ENCODE measurements at places on chromosomes 3 and 15.
A peak's percentile ranks its signal among the peaks of the same experiment; 100 is the strongest.

DNA sequence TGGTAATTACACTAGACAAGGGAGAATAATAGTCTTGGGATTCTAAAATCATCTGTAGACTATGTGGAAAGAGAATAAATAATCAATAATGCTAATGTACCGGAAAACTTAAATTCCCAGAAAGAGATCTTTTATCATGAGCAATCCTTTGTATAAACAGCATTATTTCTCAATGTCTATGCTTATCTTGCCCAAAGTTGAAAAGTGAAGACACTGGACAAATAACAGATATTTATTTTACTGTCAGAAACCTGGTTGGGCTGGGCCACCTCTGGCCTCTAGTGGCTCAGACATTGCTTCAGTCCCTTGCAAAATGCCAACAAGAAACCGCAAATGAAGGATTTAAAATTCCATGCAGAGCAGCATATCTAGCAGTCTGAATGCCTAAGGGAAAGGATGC is 409.9 kb downstream of the FHIT start:
- peak; percentile 66 for DNase-seq

- peak; percentile 15 for DNase-seq
These were observed 1.0 kb downstream of the UBE2E1 start for GRCh38 chr3:23806534-23807423.

DNA sequence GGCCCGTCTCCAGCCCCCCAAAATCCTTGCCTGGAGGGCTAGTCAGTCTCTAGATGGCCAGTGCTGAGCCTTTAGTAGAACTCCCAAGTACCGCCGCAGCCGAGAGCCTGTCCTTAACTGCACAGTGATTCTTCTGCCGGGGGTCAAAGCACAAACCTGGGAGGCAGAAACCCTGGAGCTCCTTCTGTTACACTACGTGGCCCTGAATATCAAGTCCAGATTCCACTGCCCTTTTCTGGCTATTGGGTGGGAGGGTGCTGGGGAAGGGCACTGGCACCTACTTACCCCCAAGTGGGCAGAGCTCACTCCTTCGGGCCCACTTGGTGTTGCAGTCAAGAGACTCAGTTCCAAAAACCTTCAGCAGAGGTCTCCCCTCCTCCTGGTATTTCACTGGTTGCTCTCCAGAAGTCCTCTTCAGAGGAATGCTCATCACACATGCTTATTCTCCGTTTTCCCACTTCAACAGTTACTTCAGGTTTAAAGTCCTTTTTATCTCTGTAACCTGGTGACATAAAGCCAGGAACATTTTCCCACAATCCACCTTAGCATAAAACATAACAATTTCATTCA is 10.8 kb downstream of the PDHB start:
- peak; percentile 45 for DNase-seq

GRCh38 chr3:37973246-37974054 is 17.1 kb upstream of the VILL start:
- no peak for DNase-seq

GRCh38 chr15:96070636-96071035 is 259.9 kb upstream of the NR2F2 start:
- no peak for DNase-seq

- DNase-seq: no peak
These were observed 118.8 kb upstream of the AZI2 start for GRCh38 chr3:28467414-28467813.

DNA sequence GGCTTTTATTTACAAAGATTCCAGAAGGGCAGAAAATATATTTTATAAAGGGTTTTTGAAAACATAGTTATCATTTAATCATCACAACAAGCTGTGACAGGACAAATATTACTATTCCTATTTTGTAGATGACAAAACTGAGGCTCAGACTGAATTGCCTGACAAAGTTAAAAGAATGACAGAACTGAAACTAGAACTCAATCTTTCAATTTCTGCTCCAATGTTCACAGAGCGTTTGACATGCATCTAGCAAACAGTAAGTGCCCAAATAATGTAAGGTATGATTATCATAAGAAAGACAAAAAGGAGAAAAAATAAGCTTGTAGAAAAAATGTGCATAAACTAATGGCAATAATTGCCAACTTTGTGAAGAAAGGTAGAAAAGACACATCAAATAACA is 61.9 kb downstream of the SCAPER start:
- no peak for DNase-seq

DNA sequence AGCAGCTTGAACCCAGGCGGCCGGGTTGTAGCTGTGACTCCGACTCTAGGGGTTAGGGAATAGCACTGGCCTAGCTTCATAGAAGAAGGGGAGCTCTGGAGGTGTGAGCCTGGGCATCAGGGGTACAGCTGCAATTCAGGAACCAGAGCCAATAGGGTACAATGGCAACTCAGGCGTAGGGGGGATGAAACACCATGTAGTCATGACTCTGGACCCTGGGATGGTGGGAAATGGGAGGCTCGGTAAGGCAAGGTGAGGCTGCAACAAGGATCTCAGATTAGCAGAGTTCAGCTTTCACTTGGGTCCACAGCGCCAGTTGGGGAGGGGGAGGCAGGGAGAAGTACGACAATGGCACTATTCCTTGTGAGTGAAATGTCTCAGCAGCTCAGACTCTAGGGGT is 210.2 kb upstream of the LYSMD4 start:
- DNase-seq: no peak

- no peak for DNase-seq
These were observed 81.9 kb upstream of the TOPAZ1 start for GRCh38 chr3:44159696-44160300.

GRCh38 chr3:103499132-103499900 is 1064.5 kb downstream of the ZPLD1 start:
- DNase-seq: no peak

DNA sequence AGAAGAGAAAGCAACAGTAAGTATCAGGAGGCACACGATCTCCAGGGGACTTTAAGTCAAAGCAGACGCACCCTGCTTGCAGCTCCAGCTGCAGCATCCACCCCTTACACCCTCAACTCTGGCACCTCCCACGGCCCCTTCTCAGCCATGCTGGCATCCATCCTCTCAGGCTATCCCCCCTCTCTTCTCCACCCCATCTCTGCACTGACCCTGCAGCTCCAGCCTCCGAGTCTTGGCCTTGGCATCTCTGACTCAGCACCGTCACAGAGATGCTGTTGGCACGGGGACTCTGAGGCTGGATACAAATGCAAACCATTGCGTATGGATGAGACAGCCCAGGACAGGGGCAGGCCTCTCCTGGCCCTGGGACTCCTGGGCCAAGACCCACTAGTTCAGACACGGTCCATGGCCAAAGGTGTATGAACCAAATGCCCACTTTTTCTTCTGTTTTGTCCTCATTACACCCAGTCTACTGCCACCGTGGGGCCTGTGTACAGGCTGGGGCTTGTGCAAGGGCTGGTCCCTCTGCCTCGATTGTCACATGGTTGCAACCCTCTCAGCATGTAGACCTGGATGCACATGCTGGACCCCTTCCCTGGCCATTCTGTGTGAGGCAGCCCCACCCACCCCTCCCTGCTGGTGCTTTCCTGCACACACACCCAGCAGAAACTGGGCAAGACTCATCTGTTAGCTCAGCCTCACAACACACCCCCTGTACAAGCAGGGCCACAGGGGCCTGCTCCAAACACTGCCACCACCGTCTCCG is 18.7 kb upstream of the ZXDC start:
- no peak for DNase-seq

DNA sequence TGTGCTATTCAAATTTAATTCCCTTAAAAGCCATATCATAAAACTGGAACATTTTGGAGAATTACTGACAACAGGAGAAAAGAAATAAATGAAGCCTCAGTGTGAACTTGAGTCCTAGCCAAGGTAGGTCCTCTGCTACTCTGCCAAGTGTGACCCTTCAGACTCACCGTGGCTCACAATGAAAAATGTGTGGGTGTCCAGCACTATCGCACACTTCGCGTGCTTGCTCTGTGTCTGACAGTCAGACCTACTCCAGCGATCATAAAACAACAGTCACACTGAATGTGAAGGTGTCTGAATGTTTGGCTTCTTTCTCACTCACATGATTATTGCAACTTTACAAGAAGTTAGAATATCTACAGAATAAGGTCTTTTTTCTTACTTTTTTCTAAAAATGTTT is 65.8 kb upstream of the TRA2B start:
- no peak for DNase-seq

- DNase-seq: no peak
These were observed 238.8 kb downstream of the CDIN1 start for GRCh38 chr15:36818260-36818659.

- DNase-seq: no peak
These were observed 45.5 kb downstream of the NEK11 start for GRCh38 chr3:131072099-131072559.

GRCh38 chr15:63051156-63052066 is 8.9 kb downstream of the TPM1 start:
- DNase-seq: no peak

- DNase-seq: no peak
These were observed 406.8 kb downstream of the MCTP2 start for GRCh38 chr15:94638183-94638582.

GRCh38 chr3:194086388-194087075 is 49.4 kb upstream of the HES1 start:
- no peak for DNase-seq

DNA sequence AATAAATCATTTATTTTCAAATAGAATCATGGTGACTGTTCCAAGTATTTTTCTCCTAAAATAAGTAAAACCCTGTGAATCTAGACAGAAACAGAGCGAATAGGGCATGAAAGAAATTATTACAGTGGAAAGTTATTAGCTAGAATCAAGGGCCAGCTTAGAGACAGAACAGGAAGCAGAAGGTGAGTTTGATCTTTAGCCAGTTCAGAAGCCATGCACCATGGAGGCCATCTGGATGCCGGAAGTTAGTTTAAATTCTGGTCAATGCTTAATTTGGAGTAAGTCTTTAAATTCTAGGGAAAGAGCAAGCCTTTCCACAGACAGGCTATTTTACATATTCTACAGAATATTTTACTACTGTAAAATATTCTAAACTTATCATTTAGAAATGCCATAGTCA is 574.8 kb downstream of the CADM2 start:
- DNase-seq: no peak

DNA sequence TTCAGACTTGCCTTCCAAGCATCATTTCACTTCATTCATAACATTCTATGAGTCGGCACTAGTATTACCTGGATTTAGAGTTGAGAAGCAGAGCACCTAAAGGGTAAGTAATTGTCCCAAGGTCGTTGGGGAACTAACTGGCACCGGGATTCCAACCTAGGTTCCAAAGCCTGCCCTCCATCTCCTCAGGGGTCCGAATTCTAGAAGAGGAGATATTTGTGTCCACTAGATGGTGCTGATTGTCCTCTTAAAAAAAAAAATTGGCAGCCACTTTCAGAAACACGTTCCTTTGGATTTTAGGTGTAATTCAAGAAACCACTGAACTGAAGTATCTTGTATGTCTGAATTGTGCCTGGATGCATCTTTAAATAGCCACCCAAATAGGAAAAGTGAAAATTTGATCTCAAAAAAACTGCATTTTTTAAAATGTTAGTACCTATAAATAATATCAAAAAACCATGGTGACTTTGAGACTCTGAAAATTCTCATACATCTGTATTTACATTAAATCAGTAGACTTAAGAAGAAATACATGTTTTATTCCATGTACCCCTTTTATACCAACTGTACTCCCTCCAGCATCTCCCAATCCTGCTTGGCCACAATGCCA is 3.9 kb upstream of the FSIP1 start:
- DNase-seq: no peak

GRCh38 chr3:25433106-25433505 is 5.0 kb downstream of the RARB start:
- DNase-seq: no peak

DNA sequence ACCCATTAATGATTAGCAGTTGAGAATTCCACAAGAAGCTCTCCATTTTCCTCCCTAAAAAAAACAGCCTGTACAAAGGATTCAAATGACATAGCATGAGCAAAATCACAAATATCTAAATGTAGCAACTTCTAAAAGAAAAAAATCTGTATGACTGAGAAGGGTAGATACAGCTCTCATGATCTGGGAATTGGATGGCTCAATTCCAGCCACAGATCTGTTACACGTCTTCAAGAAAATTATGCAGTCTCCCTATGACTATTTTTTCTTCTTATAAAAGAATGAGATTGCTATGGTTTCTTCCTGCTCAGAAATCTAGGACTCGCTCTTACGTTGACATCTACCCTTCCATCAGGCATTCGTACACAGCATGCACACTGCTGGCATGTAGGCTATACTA is 71.5 kb downstream of the PLCH1 start:
- DNase-seq: no peak

GRCh38 chr3:71611099-71611498 is 27.6 kb upstream of the FOXP1 start:
- DNase-seq: no peak

DNA sequence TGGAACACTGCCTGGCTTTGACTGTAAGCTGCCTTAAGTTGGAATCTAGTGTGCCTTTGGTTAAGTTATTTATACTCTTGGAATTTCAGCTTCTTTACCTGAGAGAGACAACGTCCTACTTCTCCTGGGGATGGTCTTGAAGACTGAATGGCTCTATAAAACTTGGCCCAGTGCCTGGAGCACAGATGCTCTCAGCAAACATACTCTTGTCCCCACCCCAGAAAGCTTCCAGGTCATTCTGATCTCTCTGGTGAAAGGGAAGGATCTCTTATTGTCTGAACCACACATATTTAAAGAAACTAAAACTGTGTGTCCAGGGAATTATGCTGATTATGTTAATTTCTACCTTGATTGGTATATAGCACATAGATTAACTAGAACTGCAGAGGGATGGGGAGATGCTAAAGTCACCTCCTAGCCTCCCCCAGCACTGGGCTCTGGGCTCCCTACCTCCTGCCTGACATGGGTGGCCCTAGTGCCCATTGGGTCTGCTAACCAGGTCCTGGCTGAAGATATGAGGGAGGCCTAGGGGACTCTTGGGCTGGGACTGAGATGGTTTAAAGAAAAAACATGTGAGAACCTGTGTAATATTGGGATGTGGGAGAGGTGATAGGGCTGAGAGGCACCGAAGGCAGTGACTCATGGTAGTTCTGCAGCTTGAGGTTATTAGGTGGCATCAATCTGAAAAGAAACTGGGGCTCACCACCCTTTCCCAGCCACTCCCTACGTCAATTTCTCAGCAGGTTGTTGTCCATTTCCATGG is 171.0 kb downstream of the RPLP1 start:
- DNase-seq: no peak

- no peak for DNase-seq
These were observed 392.2 kb upstream of the ROBO1 start for GRCh38 chr3:80159990-80160506.

DNA sequence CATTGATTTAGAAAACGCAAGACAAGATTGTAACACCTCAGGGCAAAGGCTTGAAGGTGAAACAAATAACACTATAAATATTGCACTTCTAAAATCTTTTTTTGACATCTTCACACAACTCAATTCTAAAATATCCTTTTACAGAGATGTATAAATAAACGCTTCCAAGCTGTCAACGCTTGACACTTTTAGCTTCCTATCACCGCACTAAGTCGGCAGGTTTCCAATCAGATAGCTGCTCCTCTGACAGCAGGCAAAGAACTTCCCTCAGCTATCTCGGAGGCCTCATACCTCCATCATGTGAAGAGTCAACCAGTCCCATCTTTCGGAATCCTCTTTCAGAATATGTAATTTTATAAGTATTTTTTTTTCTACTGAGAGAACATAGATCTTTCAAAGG is 71.0 kb downstream of the PCOLCE2 start:
- no peak for DNase-seq

GRCh38 chr3:192122832-192123594 is 604.3 kb downstream of the FGF12 start:
- DNase-seq: no peak

GRCh38 chr3:107344722-107345121 is 32.5 kb upstream of the CCDC54 start:
- DNase-seq: no peak

GRCh38 chr15:24848050-24848449 is 106.7 kb upstream of the SNRPN start:
- DNase-seq: no peak

- DNase-seq: peak; percentile 22
These were observed 17.7 kb downstream of the AMOTL2 start for GRCh38 chr3:134356411-134357040.

All from Caco-2 (cell line).